Choroid plexus epithelial cell (primary cell): ENCODE measurements at places on chromosomes 6 and 20.
A peak's percentile ranks its signal among the peaks of the same experiment; 100 is the strongest.

DNA sequence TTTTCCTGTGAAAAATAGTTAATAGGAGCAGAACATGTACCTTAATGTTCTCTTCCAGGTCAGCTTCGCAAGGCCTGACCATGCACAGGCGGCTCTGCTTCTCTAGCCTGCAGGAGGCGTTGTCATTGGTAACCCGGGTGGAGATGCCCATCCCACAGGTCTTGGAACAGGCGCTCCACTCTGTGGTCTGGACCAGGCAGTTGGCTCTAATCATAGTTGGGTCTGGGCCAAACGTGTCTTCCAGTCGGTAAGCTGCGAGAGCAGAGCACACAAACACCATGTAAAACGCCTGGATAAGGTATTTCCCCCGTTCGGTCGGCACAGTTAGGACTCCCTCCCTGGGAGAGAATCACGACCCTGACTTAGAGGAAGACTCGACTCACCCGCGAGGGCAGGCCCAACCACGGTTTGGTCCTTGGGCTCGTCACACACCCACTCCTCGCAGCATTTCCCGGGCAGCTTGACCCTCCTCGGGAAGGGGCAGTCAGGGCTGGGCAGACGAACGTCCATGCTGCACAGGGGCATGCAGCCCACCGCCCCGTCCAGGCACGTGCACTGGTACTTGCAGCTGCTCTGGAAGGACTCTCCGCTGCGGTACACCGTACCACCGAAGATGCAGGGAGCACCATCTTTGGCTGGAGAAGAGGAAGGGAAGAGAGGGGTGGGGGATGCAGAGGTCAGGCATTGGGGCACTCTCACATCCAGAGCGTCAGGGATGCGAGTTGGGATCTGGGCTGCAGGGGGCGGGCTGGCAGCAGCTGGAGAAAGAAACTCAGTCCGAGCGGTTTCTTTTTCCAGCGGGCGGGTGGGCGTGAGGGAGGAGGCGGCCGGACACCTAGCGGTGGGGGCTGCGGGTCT lies 1.0 kb downstream of the CCN2 start:
- DNase-seq, result peak; percentile 97

DNA sequence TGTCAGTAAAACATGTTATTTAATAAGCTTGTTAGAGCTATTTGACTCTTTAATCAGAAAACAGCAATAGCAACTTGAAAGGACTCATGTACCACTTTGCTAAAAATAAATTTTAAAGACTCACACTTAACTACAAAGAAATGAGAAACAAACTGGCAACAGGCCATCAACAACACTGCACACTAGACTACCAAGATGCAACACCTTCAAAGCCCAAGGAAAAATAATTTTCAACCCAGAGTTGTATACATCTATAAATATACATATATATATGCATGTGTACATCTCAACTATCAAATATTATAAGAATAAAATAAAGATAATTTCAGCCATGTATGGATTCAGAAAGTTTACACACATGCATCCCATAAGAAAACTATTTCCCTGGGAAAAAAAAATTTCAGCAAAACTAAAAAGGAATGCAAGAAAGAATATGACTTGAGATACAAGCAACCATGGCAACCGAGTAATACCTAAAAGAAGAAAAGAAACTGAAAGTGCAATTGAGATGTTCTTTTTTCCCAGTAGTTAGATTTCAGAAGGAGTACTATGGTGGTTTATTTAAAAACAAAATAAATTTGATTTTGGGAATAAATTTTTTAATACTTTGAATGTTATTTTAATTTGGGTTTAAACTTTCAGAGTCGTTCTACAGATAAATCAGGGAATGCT lies 303.8 kb downstream of the UBE3D start:
- DNase-seq, result peak; percentile 15

GRCh38 chr6:22925304-22925835 lies 356.0 kb downstream of the HDGFL1 start:
- no peak for DNase-seq

- no peak for DNase-seq
Observed at GRCh38 chr6:166877349-166877748, 79.0 kb downstream of the RNASET2 start.

GRCh38 chr6:378090-378957 lies 13.2 kb upstream of the IRF4 start:
- DNase-seq, result no peak

DNA sequence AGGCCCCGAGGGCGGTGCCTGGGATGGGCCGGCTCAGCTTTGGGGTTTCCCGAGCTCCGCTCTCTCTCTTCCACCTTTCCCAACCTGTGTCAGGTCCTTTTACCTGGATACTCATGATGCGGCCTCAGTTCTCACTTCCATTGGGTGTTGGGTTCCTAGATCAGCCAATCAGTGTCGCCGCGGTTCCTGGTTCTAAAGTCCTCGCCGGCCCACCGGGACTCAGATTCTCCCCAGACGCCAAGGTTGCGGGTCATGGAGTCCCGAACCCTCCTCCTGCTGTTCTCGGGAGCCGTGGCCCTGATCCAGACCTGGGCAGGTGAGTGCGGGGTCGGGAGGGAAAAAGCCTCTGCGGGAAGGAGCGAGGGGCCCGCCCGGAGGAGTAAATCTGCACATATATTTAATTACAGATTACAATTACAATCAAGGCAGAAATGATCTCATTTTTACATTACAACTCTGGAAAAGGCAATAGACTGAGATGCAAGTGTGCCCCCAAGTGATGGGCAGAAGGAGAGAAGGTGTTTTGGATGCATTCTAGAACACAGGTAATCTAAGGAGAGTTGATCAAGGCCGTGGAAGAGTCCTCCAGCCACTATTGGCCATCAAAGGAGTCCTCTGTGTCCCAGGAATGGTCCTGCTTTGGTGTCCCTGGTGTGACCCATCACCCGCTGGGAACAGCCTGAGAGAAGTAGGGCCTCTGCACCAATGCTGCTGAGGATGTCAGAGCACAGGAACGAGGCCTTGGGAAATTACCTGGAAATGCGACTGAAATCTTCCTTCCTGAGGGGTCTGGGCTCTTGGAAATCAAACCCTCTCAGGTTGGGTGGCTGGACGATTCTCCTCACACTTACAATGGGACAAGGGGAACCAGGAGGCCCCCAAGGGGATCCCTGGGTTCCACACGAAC lies 34.7 kb upstream of the MICB start:
- DNase-seq, result peak; percentile 88

DNA sequence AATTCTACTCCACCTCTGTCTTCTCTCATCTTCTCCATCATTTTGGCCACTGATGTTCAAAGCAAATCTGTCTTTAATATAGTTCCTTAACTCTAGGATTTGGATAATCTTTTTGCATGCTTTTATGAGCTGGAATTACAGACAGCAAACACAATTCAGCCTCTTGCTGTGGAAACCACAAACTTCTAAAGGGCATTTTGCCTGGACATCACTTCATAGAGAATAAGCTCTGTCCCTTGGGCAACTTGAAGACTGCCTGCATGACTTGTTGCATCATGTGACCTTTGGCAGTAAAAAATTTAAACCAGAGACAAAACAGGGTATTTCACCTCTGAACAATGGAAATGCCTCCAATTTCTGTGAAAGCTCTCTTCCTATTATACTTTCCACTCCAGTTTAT lies 74.1 kb upstream of the HDDC2 start:
- peak; percentile 72 for DNase-seq

GRCh38 chr6:137104926-137105325 lies 60.2 kb upstream of the IL20RA start:
- DNase-seq, result no peak

DNA sequence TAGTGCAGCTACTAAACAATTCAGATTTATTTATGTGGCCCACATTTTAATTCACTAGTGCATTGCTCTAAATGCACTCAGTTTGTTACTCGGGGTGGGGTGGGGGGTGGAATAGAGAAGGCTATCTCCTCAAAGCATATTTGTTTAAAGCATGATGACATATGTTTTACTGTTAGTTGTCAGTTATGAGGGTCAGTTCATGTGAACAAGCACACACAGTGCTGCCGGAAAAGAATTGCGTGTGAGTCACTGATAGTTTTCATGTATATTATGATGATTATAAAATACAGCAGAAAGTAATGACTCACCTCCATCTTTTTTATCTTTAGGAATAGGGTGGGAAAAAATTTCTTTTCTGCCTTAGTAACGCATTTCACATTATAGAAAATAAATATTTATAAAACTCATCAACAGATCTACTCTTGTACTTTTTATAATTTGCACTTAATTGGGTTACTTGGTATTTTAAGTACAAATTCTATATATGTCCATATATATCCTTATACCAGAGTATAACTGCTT lies 42.2 kb upstream of the STXBP5 start:
- peak; percentile 92 for DNase-seq

DNA sequence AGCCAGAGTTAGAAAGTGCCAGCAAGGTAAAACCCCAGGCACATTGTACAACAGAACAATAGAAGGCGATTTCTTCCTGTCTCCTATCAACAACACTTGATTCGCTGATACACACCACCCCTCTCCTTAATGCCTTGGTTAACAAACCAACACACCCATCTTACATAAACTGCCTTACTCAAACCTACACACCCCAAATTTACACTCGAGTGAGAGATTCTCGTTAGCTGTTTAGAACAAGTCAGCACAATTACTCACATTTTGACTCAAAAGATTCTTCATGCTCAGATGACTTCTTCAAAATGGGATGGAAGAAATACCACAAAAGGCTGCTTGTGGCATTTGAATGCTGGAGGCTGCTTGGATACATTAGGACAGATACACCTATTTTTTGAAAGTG lies 80.0 kb upstream of the FOXQ1 start:
- no peak for DNase-seq

GRCh38 chr6:5968817-5969734 lies 37.6 kb downstream of the NRN1 start:
- no peak for DNase-seq

GRCh38 chr20:39850821-39851330 lies 838.2 kb downstream of the MAFB start:
- no peak for DNase-seq

DNA sequence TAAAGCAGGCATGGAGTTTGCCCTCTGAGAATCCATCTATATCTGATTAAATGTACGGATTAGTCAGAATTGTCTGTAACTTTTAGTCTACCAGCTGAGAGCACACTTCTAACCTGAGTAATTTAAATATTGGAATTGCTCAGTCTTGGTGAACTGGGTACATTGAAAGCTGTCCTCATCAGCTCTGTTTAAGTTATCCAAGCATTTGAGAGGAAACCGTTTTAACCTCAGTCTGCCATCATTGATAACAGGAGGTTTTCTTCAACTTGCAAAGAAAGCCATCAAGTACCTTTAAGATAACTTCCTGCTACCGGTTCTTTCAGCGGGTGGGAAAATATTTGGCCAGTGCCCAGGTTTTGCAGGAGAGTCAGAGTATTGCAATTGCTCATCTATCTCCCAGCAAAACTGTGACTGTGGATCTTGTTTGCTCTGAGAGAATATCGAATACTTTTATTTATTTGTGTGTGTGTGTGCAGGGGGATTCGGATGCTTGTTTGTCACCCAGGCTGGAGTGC lies 31.1 kb upstream of the F13A1 start:
- no peak for DNase-seq

- peak; percentile 96 for DNase-seq
Observed at GRCh38 chr6:30061092-30061857, at the start of gene POLR1H. TSS of gene POLR1H (plus strand) at chr6:30061265. CDS start at chr6:30061525, 260 bp downstream.

DNA sequence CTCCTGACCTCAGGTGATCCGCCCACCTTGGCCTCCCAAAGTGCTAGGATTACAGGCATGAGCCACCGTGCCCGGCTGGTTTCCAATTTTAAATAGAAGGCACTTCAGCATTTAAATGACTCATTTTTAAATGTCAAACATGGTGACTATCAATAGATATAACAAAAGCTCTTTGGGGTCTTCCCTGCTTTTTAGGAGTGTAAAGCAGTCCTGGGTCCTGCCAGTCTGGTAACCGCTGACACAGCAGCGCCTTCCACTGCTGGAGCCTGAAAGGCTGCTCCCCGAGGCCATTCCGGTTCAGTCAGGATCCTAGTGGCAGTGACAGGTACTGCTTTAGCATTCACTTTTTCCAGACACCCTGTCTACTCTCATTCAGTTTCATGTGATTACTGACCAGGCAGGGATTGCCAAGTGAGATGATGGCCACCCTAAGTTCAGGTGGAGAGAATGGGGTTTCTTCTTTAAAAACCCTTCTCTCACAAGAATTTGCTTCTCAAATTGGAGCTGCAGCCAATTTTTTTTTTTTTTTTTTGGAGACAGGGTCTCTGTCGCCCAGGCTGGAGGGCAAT lies 5.1 kb downstream of the DIDO1 start:
- peak; percentile 78 for DNase-seq

DNA sequence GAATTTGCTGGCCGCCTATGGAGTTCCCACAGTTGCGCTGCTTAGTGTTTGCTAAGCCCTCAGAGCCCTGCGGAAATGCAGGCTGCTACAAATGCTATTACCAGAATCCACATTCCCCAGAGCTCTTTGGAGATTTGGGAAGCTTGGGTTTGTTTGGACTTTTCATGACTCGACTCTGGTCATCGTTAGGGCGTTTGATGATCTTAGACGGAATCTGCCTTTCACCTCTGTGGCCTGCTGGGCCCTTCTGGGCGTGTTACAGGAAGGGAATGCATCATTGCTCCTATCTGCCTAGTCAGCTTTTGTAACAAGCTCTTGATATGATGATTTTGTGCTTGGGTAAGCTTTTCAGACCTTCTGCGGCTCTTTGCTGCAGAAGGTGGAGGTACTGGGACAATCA lies 50.8 kb downstream of the EYA2 start:
- peak; percentile 56 for DNase-seq

GRCh38 chr6:139753198-139753861 lies 378.9 kb upstream of the CITED2 start:
- peak; percentile 84 for DNase-seq

- DNase-seq, result no peak
Observed at GRCh38 chr6:142848156-142848555, 96.8 kb downstream of the HIVEP2 start.
